ENCODE measurements at places on chromosomes 7 and 10.

DNA sequence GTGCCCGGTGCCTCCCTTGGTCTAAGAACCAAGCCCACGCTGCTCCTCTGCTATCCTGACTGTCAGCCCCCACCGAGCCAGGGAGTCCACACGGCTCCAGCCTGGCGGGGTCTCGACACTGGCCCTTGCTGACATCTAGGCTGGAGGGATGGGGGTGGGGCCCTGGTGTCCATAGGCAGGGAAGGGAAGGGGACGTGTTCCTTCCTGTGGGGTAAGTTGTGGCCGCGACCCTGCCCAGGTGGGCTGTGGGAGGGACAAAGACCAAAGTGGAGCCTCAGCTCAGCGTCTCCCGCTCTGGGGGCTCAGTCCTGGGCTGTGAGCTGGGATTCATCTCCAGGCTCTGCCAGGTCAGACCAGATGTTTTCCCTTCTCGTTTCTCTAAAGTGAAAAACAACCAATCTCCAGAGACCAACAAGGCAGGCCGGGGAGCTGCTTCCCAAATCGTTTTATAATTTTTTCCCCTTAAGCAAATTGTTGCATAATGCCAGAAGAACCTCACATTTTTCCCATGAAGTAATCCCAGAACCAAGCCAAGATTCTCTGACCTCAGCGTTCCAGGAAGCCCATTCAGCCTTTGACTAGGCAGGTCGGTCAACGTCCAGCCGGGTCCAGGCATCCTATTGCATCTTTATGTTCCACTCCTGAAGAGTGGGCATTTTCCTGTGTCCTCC is 101.2 kb downstream of the RGS10 start:
- no peak for DNase-seq

DNA sequence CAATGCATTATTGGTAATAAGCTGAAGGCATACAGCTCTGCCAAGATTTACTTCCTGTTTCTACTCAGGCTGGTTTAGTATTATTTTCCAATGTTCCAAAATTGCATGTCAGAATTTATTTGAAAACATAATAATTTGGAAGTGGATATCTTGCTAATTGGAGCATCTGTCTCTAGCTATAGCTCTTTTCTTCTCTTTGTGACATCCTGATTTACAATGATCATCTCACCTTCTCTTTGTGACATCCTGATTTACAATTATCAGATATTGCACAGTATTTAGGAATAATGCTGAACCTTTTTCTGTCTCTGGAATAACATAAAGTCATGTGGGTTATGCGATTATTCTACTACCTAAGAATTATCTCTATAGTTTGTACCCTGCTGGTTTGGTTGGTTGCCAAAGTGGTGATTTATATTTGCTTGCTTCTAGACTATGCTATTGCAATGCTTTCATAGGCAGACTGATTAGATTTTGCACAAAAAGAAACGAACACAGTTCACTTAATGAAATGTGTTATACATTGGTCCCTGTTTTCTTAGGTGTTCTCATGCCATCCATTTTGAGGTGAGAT is 44.3 kb upstream of the CABCOCO1 start:
- DNase-seq = no peak

DNA sequence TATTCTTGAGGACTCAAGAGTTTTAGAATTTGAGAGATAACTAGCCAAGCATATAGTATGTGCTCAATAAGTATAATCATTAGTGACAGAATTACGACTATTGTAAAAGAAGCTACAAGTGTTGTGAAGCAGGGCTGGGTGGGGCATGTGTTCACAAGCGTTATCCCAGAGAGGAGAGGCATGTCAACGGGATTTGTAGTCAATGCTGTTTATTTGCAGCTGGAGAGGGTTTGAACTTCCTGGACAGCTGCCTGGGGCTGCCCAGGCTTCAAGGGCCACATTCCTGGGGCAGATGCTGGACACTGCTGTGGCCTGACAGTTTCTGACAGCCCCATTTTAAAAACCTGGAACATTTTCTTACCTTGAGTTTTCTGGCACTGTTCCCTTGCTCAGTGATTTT is 36.9 kb upstream of the CDHR3 start:
- DNase-seq = no peak

DNA sequence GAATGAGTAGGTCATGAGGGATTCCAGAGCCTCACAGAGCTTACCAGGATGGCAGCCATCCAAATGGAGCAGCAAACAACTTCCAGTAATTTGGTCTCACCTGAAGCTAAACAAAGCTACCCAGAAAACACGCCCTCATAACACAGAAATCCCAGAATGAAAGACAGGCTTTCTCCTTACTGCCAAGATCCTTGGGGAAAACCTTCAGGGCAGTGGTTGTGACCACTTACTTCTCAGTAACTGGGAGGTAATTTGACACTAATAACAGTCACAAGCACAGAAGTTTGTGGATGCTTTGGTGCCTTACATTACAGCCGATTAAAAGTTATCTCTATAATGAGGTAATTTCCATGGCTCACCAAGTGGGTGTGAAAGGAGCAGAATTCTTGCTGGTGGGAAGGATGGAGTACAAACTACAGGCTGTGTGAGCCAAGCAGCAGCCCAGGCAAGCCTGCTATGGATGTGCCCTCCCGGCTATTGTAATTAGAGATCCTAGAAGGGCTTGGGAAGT is 10.4 kb downstream of the WDR91 start:
- DNase-seq = no peak

- DNase-seq = no peak
Measured at GRCh38 chr10:79404231-79404609, 41.2 kb downstream of the ZCCHC24 start.

DNA sequence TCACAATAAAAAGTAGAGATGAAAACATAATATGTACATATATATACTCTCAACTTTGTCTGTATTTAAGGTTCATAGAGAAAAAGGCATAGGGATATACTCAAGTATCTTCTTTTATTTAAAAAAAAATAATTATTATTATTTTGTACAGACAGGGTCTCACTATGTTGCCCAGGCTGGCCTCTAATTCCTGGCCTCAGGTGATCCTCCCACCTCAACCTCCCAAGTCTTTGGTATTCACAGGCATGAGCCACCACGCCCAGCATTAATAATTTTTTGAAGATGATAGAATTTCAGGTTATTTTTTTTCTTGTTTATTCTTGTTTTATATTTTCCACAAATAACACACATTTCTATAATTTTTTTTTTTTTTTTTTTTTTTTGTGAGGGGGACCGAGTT is 113.8 kb downstream of the PLXNA4 start:
- no peak for DNase-seq

- DNase-seq = no peak
Measured at GRCh38 chr7:43522406-43523156, 60.3 kb upstream of the STK17A start.

DNA sequence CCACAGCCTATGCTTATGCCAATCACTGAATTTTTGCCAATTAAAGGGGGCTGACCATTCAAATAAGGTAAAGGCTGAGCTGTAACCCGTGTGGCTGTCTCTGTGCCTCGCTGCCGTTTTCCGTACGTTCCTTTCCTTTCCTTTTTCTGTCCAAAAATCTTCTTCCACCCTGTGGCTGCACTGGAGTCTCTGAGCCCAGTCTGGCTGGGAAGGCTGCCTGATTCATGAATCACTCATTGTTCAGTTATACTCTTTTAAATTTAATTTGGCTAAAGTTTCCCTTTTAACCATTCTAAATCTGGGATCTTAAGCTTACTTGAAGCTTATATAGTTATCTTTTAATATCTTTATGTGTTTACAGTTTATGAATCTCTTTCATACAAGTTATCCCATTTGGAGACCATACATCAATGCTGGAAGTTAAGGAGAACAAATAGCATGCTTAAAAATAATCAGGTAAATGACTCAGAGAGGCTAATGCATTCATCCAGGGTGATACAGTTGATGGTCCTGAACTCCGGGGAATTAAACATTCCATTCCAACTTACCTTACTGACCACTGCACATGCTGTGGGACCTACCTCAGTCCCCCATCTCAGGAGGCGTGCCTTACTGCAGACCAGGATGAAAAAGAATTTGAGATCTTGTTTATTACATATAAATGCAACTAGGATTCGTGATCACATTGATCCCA is 385.3 kb upstream of the ADARB2 start:
- no peak for DNase-seq

DNA sequence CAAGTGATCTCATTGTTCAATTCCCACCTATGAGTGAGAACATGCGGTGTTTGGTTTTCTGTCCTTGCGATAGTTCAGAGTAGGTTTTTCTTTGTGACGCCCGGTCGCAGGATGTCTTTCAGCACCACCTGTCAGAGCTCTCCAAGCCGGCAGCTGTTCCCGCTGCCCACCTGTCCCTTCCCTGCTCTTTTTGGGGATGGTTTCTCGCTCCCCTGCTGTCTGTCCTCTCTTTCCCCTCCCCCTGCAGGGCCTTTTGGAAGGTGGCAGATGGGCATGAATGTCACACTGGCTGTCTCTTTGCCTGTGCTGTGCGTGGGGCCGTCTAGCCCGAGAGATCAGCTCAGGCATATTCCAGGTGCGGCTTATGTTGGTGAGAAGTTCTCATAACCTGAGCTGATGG is 137.0 kb downstream of the GRK5 start:
- no peak for DNase-seq

DNA sequence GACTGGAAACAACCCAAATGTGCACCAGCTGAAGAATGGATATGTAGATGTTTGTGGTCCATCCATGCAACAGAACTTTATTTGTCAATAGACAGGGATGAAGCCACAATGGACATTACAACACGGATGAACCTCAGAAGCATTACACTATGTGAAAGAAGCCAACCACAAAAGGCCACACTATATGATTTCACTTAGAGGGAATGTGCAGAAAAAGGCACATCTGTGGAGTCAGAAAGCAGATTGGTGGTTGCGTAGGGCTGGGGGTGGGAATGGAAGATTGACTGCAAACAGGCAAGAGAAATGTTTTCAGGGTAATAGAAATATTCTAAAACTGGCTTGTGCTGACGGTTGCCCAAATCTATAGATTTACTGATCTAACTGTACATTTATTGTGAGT is 34.3 kb upstream of the WASHC2A start:
- no peak for DNase-seq

GRCh38 chr7:95493247-95493646 is 7.5 kb downstream of the ASB4 start:
- DNase-seq = no peak

DNA sequence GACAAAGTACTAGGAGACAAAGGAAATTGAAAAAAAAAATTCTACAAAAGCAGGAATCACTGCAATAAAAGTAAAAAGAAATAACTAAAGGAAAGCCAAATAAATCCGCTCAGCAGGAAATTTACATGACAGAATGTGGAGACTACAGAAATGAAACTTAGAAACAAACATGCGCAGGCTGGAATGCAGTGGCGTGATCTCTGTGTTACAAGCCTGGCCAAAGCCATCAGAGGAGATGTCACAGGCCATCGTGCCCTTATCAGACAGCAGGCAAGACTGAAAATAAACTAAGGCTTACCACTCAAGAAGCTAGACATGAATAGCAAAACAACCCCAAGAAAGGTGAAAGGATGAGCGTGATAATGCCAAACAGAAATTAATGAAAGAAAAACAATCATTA is 6.3 kb upstream of the CAMK2B start:
- no peak for DNase-seq

- DNase-seq = no peak
Measured at GRCh38 chr10:11397077-11397965, 214.1 kb downstream of the USP6NL start.

DNA sequence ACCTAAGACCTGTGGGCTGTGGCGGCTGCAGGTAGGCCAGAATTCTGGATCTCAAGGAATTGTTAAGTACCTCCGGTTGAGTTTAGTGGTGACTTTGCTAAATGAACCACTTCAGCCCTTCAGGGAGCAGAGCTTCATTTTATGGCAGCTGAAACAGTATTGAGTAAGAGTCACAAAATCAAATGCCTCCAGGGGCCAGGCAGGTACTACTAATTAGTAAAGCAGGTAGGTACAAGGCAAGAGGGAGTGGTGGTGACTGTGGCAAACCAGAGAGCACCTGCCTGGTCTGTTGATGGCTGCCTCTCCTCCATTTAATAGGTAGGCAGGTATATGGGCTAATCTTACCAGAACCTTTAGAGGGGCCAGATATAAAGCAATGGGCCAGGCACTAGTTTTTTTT is 118.8 kb downstream of the EMX2 start:
- no peak for DNase-seq

- DNase-seq = no peak
Measured at GRCh38 chr7:150957133-150958020, 20.7 kb downstream of the KCNH2 start.

DNA sequence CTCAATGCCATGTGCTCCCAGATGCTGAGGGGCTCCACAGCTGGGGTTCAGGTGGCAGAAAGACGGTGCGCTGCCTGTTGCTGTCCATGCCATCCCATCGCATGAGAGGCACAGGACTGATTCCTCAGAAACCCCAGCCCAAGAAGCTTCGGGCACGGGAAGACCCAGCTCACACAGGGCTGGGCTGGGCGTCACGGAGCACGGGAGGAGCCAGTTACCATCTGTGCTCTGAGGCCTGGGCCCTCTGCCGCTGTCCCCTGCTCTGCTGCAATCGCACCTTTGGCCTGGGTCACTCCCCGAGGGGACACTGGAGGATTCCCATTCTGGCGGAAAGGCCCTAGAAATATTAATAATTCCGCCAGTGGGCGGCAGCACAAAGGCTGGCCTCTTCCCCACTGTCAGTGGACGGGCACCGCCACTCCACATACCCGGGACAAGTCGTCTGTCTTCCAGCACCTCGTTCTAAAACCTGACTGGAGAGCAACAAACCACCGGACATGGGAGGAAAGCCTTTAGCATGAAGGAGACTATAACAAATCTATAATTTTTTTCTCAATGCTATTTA is 92.1 kb downstream of the PIP4K2A start:
- DNase-seq = no peak

GRCh38 chr10:82778908-82779307 is 903.9 kb downstream of the NRG3 start:
- DNase-seq = no peak

DNA sequence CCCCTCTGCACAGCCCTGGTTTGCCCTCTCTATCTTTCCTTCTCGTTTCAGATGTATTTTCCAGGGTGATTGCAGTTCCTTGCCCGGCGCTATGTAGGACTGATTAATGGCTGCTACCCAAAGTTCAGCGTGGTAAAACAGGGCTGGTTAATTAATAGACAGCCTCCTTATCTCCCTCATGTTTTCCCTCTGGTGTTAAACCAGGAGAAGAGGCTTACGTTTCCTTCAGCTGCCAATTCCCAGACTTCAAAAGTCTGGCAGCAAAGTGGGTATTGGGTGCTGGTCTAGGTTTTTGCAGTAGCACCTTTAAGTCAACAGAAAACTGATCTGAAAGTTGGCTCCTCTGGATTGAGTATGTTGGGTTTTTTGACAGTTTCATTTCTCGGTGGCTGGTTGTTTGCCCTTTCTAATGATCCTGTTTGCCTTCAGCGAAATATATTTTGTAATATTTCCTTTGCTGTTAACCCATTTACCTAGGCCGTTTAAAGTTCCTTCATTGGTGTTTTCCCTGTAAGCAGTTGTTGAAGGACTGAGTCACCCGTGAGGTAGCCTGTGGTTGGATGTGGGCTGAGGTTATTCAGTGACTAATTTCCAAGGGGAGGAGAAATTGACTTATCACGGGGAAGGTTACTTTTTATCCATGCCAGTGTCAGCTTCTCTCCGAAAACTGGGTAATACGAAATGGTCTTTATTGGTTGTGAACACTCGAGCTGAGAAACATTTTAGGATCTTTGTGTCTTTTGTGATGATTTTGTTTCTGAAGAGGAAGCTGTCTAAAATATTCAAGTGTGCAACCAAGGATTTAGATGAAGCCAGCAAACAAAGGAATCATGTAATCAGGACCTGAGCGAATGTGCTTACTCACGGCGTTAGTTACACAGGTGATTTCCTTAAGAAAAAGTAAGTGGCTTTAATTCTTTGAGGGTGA is 257.2 kb downstream of the KIAA1217 start:
- no peak for DNase-seq

- no peak for DNase-seq
Measured at GRCh38 chr10:124204726-124205125, 111.3 kb upstream of the CHST15 start.
